Temporal lobe (tissue), 4 donors: ENCODE measurements at places on chromosomes 1 and 21. TPM values are rescaled to one million over a fixed set of nuclear protein-coding genes. Genes with fewer than 3 reads are reported as not detected.

The FAM3B gene
- not detected for total RNA-seq

The KCNA10 gene
- total RNA-seq, result not detected

The ITLN2 gene
- not detected for total RNA-seq

The VASH2 gene
- total RNA-seq, result 37.6 TPM

The ADAMTS4 gene
- total RNA-seq, result 0.49 TPM

The TMEM52 gene
- 0.98 TPM for total RNA-seq

The SH3GLB1 gene
- total RNA-seq, result 115 TPM
